ENCODE measurements at places on chromosomes 7 and 10.

- DNase-seq, result no peak
These were observed 493.1 kb upstream of the AKR1E2 start for GRCh38 chr10:4332764-4333458.

- no peak for DNase-seq
These were observed 167.7 kb upstream of the TNRC18 start for GRCh38 chr7:5591278-5591874.

- DNase-seq, result no peak
These were observed 133.4 kb upstream of the CSTF2T start for GRCh38 chr10:51832652-51833383.

- no peak for DNase-seq
These were observed 26.0 kb upstream of the CHST3 start for GRCh38 chr10:71938211-71938610.
